ENCODE measurements at places on chromosomes 3 and 15. TPM values are rescaled to one million over a fixed set of nuclear protein-coding genes. Genes with fewer than 3 reads are reported as not detected.

- H3K4me3 ChIP-seq: no peak overlapping the region
- H3K4me1 ChIP-seq: peaks cover 17% of the 10 kb centered on the region
- H3K27ac ChIP-seq: no peak overlapping the region
- DNase-seq: no peak
- no peaks in the 10 kb centered on the region for H3K36me3 ChIP-seq
Measured at GRCh38 chr3:45188719-45189659, 37.1 kb downstream of the TMEM158 start.

DNA sequence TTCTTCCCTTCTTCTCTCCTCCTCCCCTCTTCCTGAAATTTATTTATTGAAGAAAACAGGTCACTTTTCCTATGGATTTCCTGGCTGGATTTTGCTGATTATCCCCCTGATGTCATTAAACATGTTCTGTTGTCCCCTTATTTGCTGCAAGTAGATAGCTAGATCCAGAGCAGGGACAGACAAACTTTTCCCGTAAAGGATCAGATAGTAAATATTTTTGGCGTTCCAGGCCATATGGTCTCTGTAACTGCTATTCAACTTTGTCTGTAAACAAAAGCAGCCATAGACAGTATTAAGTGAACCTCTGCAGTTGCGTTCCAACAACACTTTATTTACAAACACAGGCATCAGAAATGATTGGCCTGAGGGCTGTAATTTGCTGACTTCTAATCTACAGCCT is 241.3 kb downstream of the NEK10 start:
- no peaks in the 10 kb centered on the region for H3K36me3 ChIP-seq
- H3K27me3 ChIP-seq: no peaks in the 10 kb centered on the region
- H3K27ac ChIP-seq: no peak overlapping the region

DPPA2 gene
- total RNA-seq: not detected

MESP1 gene
- 8.4 TPM for total RNA-seq

- no peak overlapping the region for H3K27ac ChIP-seq
- H3K36me3 ChIP-seq: no peaks in the 10 kb centered on the region
- H3K4me1 ChIP-seq: peaks cover 29% of the 10 kb centered on the region
Measured at GRCh38 chr3:123813876-123814275, 70.3 kb downstream of the MYLK start.

BLOC1S6 gene
- 40.2 TPM for total RNA-seq

DNA sequence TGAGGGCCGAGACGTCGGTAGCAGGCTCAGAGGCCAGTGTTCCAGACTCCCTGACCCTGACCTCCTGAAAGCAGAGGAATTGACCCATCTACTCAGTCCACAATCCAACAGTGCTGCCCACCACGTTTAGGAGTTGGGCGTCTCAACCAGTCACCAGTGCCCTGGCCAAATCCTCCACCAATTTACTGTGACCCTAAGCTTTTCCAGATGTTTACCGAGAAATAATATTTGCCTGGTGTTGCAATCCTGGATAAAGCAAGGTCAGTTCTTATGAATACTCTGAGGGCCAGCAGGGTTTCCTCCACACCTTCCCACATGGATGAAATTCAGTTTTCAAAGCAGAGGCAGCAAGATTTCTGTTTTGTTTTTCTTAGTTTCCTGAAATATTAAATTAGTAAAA is 7.5 kb upstream of the APOD start:
- H3K4me1 ChIP-seq: no peaks in the 10 kb centered on the region
- H3K27me3 ChIP-seq: no peaks in the 10 kb centered on the region
- H3K36me3 ChIP-seq: no peaks in the 10 kb centered on the region
- peak overlapping the region; percentile 39 for H3K27ac ChIP-seq

Measured in sigmoid colon (tissue), 7 donors.